NCI-H1092 treated with DMSO at 0.1 percent for 48 hours (cell line): ENCODE measurements at places on chromosomes 2 and 18.
A peak's percentile ranks its signal among the peaks of the same experiment; 100 is the strongest.

GRCh38 chr2:134231965-134232340 is 21.9 kb upstream of the MGAT5 start:
- DNase-seq: no peak

- DNase-seq: no peak
Observed at GRCh38 chr2:230137902-230138539, 69.3 kb upstream of the SLC16A14 start.

DNA sequence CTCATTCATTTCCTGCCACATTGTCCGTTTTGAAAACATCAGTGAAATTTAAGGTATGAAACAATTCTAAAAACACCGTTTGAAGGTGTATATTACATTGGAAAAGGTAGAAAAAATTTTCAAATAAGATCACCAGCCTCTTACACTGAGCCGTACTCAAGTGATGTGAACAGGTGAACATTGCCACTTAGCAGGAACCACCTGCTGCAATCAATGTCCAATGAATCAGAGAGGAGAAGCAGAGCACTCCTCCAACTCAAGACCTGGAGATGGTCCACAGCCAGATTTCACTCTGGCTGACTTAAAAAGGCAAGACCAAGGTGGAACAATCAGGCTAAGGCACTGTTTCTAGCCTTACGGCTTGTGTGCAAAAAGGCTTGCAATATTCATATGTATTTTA is 110.3 kb upstream of the TTN start:
- no peak for DNase-seq

- no peak for DNase-seq
Observed at GRCh38 chr2:231069379-231070054, 12.8 kb downstream of the PSMD1 start.

GRCh38 chr2:69007603-69008002 is 5.4 kb upstream of the ANTXR1 start:
- no peak for DNase-seq

DNA sequence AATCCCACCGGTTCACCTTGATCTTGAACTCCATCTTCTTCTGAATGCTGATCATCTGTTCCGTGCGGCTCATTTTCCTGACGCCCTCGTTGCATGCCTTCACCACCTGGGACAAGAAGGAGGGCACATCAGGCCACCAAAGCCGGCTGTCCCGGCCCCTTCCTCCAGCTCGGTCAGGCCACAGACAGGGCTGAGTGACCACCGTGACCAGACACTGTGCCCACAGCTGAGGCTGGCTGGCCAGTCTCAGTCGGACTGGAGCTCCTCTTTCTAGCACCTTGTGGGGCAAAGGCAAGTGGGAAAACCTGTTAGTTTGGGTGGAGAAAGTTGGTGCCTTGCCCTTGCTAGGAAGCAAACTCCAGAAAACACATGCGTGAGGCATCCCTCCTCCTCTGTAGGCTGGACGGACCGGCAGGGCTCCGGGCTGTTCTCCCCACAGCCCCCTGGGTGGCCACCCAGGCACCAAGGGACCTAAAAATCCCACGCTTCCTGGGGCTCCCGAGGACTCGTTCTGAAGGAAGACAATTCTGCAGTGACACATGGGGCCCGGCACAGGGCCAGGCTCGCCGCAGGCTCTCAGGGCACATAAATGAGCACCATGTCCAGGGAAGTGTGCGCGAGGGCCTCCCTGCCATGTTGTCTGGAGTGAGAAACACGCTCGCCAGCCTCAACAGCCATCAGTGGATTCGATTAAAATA is 15.3 kb downstream of the SNORC start:
- DNase-seq: no peak

DNA sequence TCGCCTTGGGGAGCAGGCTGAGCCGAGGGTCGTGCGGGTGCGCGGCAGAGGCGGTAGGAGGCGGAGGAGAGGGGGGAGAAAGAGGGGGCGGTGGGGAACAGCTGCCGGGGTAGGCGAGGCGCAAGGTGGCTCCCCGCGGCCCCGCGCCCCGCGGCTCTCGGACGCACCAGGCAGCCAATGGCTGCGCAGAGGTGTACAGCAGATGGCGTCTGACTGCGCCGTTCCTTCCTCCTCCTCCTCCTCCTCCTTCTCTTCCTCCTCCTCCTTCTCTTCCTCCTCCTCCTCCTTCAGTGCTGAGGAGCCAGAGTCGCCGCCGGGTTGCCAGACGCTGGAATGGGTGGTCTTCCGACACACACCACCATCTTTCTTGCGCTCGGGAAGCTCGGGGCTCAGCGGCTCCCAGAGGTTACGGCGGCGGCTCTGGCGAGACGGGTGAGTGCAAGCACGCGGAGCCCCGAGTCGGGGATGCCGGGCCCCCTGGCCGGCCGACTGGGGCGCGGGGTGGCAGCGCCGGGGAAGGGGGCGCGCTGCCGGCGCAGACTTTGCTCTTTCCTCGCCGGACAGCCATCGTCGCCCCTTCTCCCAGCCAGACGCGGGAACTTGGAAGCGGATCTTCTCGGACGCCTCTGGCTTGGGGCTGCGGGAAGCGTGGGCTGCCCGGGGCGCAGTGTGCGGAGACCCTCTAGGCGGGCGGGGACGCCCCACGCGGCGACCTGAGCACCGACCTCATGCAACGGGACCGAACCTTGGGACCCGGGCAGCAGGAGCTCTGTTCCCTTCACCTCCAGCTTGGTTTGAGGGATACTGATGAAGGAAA is at the start of gene THSD7B:
Gene THSD7B (plus strand): TSS at position 290 of the 817 bp plus-strand sequence. CDS start 116,634 bp downstream, outside the sequence.
- DNase-seq: no peak

DNA sequence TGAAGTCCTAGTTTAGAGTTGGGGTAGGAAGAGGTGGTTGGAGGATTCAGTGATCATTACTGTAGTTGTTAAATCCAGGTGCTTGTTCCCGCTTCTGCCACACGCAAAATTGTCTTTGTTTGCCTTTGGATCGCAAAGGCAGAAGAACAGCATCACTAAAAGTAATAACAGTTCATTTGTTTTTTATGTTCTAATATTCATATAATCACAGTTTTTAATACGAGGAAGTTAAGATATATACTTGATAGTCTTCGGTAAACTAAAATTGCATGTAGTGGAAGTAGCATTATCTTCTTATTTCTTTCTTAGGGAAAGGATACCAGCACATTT is 365 bp downstream of the NDUFB3 start:
- no peak for DNase-seq

GRCh38 chr2:43469713-43470112 is 126.1 kb downstream of the THADA start:
- no peak for DNase-seq

DNA sequence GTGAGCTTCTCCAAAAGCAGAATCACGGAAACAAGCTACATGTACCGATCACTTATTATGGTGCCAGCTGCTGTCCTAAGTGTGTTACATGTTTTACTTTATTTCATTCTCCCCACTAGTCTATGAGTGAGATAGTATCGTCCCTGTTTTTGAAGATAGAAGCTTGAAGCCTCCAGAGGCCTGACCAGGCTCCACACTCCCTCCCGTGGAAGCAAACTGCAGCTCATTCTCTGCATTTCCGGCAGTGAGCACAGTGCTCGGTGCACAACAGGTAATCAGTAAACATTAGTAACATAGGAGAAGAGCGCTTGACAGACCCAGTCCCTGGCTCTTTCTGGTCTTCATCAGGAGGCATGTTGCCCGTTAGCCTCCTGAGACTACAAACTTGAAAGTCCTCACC is 72.9 kb downstream of the ZBTB7C start:
- peak; percentile 67 for DNase-seq

DNA sequence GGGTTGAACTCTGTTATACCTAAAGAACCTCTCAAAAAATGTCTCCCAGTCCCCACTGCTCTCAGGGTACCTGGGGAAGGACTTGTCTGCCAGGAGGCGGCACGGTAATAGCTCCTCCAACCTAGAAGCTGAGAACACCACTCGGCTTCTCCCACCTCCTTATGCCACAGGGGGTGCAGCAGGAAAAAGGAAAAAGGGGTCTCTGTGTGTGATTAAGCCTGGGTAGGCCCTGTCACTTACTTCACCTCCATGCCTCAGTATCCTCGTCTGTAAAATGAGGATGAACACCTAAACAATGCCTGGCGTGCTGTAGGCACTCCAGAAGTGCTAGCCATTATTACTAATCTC is 76.6 kb downstream of the EMX1 start:
- DNase-seq: no peak

DNA sequence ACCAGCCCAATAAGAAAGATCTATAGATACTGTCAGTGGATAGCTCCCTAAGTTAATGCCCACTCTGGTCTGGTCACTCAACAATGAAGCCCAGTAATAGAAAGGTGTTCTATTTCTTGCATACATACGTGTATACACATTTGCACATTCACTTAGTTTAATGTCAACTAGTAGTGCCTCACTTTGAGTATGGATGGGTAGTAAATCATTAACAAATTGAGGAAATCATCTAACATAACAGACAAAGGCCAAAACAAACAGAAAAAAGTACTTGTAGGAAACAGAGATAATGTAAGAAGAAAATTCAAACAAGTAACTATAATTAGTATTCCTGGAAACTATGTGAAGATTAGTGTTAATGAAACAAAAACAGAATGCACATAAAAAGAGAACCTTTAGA is 13.3 kb upstream of the CCDC195 start:
- no peak for DNase-seq

DNA sequence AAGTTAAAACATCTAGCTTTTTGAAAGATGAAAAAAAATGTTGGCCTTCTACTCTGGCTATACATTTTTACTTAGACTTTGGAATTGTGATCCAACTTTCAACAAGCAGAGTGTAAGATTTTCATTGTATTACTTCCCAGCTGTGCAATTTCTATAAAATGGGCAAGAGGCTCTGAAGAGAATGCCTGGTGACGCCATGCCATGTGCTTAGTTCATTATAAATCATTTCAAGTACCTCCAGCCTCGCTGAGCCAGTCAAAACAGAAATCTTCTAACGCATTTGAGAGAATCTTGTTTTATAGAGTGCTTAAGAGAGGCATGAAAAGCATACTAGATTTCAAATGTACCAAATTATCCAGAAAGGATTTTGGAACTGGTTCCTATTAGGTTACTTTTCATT is 10.1 kb upstream of the STK17B start:
- DNase-seq: no peak
